ENCODE measurements at places on chromosomes 3 and 15.
A peak's percentile ranks its signal among the peaks of the same experiment; 100 is the strongest.

- no peak for DNase-seq
Observed at GRCh38 chr3:59234884-59235633, 185.2 kb upstream of the CFAP20DC start.

DNA sequence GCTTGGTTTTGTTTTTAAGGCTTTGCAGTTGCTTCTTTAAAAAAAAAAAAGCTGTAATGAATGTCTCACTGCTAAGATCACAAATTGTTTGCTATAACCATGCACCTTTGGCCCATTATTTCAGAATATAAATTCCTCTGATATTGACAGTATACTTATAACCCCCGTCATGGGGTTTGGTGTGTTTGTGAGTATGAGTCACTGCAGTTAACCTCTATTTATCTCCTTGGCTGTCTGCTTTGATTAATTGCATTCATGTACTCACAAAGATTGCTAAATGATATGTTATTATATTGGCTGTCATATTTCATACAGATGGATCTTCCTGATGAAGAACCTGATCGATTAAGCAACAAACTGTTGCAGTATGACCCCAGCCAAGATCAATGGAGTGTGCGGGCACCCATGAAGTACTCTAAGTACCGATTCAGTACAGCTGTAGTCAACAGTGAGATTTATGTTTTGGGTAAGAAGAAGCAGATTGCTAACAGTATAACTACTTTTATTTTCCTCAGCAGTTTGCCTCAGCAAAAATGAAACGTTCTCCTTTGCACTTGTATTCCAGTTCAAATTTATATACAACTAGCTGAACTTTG lies 14.9 kb downstream of the KBTBD12 start:
- DNase-seq: no peak

GRCh38 chr3:186108106-186108940 lies 566 bp downstream of the ETV5 start:
- peak; percentile 53 for DNase-seq

- DNase-seq: no peak
Observed at GRCh38 chr15:81363718-81364500, 10.1 kb downstream of the TMC3 start.

GRCh38 chr15:70435872-70436271 lies 327.5 kb downstream of the UACA start:
- DNase-seq: no peak

GRCh38 chr3:185350841-185351240 lies 12.1 kb upstream of the MAP3K13 start:
- no peak for DNase-seq

DNA sequence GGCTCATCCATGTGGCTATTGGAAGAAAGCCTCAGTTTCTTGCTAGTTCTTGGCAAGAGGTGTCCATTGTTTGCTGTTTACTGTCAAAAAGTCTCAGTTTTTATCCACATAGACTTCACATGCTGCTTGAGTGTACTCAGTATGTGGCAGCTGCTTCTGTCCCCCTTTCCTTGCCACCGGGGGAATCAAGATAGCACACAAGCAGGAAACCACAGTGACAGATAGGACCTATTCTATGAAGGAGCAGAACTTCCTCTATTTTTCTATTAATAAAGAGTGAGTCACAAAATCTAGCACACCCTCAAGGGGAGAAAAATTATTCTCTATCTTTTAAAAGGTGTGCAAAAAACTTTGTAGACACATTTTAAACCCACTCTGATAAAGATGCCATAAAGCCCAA lies 121.4 kb upstream of the GMNC start:
- no peak for DNase-seq

DNA sequence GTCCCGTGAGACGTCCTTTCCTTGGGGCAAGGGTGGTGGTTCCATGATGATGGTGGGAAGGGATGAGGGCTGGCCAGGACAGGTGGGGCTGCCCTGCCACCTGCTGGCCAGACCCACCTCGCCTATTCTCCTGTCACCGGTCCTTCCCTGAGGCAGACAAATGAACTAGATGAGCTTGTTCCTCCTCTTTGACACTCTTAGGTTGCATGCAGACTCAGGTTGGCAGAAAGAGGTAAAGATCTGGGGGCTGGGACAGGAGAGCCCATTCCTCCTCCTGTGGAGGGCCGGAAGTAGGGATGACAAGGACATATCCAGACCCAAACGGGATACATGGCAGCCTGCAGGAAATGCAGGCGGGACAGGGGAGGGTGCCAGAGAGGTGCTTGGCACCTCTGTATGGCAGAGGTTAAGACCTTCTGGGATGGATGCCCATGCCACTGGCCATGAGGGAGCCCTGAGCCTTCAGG lies 38.6 kb downstream of the ACSBG1 start:
- no peak for DNase-seq

- no peak for DNase-seq
Observed at GRCh38 chr3:138197058-138197457, 10.0 kb downstream of the ARMC8 start.

GRCh38 chr3:105360003-105360402 lies 6.7 kb upstream of the ALCAM start:
- DNase-seq: no peak

- peak; percentile 61 for DNase-seq
Observed at GRCh38 chr15:99409097-99409473, 156.7 kb upstream of the MEF2A start.

GRCh38 chr3:72453706-72454105 lies 394.5 kb downstream of the SHQ1 start:
- no peak for DNase-seq

DNA sequence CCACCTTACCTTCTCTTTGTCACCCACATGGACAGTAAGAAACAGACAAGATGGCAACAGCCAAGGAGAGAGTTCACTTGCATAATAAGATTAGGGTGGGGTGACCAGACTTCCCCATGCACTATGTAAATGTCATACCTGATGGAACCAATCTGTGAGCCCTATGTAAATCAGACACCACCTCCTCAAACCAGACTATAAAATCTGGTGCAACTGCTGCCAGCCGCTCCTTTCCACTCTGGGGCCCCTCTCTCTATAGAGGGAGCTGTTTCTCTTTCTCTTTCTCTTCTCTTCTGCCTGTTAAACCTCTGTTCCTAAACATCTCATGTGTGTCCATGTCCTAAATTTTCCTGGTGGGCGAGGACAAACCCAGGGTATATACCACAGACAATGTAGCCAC lies 405.5 kb upstream of the CNTN4 start:
- DNase-seq: no peak

DNA sequence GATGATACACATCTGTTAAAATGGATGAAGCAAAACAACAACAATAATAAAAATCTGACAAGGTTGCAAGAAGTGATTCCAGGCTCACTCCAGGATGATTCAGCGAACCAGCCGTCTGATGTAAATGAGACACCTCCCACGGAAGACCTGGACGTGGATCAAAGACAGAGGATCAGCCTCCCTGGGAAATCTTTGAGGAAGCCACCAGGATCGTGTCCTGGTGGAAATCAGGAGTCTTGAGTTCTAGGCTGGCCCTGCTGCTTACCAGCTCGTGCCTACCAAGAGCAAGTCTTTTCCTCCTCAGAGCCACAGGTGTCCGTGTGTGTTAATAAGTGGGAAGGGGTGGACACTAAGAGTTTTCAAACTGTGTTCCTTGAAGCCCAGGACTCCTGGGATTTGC lies 15.3 kb upstream of the ADCY5 start:
- no peak for DNase-seq

GRCh38 chr3:68988740-68989139 lies 24.7 kb downstream of the EOGT start:
- DNase-seq: no peak

DNA sequence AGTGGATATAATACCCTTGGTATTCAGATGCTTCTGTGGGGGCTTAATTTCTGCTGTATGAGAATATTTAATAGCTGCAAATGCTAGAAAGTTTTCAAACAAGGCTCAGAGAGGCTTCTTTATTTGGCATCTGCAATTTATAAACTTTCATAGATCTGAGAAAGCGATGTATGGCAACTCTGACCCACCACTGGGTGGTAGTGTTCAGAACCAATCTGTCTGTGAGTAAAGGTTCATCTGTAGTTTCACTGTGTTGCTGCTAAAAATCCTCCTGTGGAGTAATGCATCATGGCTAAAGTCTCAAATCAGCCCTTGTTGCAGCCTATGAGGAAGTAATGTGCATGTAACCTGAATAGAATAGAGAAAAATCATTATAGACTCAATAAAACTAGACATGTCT lies 47.4 kb downstream of the CLSTN2 start:
- no peak for DNase-seq

- DNase-seq: no peak
Observed at GRCh38 chr3:49873623-49874022, 3.9 kb upstream of the CAMKV start.

GRCh38 chr3:168885028-168885427 lies 778.5 kb downstream of the MECOM start:
- no peak for DNase-seq

GRCh38 chr3:16533928-16534574 lies 20.6 kb upstream of the RFTN1 start:
- DNase-seq: peak; percentile 49

GRCh38 chr3:88703501-88704059 lies 403.8 kb upstream of the EPHA3 start:
- no peak for DNase-seq

DNA sequence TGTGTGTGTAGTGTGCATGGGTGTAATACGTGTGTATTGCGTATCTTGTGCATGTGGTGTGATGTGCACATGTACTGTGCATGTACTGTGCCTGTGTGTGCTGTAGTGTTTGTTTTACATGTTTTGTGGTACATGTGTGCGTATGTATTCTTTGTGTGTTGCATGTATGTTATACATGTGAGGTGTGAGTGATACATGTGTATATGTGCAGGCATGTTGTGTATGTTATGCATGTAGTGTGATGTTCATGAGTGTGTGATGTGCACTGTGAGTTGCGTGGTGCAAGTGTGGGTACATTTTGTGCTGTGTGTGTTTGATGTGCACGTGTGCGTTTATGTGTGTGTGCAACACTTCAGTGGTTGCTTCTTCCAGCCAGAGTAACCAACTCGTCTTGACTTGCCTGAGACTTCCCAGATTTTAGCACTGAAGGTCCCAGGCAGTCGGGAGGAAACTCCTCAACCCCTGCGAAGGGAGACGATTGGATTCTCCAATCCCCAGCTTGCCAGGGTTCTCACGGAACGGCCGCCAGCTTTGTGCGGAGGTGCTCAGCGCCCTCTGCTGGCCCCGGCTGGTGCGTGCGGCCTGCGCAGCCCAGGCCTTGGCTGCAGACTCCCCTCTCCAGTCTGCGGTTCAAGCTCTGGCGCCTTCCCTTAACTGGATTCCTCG lies 3.6 kb downstream of the GALNT15 start:
- peak; percentile 77 for DNase-seq

GRCh38 chr15:55241891-55242290 lies 45.1 kb upstream of the RSL24D1 start:
- DNase-seq: no peak

DNA sequence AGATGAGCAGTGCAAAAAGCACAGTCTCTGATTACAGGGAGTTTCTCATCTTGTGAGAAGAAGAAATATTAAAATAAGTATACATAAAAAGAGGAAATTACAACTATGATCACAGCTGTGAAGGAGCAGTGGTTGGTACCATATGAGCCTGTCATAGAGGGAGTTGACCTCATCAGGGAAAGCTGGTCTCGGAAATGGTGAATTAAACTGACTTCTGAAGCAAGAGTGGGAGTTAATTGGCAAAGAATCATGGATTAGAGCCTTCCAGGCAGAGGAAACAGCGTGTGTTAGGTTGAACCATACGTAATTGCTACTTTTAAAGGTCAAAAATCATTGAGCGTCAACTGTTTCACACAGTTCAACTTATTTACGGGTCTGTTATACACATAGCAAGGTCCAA lies 539.1 kb downstream of the EDEM1 start:
- DNase-seq: no peak

DNA sequence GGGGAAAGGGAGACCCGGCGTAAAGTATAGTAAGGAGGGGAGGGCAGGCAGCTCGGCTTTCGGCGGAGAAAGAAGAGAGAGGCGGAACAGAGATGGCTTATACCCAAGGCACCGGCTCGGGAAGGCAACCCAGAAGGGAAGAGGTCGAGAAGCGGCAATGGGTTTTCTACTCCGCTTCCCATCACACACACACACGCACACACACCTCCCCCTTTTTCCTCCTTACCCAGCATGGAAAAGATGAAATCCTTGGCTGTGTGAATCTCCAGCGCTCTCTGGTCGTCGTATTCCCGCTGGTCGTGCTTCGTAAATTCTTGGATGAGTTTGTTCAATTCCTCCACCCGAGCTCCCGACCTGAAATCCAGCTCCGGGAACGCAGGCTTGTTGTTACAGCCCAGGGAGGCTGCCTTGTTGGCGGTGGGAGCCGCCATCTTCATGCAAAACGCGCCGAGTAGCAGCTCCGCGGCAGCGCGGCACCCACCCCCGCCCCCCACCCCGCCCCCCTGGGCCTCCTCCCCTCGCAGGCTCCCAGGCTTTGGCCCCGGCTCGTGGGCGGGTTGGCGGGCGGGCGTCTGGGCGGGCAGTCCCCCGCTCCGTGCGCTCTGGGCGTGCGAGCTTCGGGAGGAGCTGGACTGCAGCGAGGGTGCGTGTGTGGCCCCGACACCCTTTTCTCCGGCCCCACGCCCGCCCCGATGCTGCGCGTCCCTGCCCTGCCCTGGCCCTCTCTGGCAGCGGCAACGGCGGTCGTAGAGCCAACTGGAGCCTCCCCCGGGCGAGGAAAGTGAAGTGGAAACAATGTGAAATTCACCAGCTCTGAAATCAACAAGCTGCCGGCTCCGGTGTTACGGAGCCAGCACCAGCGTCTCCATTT lies at the start of gene MB21D2:
TSS of gene MB21D2 (minus strand) at position 453 of the 871 bp plus-strand sequence. CDS start at position 437, 16 bp downstream.
- DNase-seq: peak; percentile 80

DNA sequence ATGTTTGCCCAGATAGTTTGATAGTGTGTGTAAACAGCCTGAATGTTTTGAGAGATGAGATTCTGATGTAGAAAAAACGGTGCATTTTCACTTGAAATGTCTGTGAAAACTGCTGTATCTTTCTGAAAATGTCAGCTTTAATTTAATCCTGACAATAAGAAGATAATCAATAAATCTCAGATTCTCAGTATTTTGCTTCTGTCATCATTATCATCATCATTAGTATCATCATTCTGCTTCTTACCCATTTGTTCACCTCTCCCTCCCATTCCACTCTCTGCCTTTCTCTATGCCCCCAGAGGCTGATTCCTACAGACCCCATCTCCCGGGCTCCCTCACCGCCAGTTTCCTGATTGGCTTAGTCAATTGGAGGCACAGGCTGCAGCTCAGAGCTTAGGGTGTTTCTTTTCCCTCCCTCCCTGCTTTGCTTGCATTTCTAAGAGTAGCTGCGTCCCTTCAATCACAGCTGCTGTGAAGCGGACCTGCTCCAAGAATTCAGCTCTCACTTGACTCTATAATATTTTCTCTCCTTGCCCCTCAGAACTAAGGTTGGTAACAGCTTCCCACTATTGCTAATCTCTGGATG lies 8.2 kb upstream of the SNTN start:
- DNase-seq: no peak

DNA sequence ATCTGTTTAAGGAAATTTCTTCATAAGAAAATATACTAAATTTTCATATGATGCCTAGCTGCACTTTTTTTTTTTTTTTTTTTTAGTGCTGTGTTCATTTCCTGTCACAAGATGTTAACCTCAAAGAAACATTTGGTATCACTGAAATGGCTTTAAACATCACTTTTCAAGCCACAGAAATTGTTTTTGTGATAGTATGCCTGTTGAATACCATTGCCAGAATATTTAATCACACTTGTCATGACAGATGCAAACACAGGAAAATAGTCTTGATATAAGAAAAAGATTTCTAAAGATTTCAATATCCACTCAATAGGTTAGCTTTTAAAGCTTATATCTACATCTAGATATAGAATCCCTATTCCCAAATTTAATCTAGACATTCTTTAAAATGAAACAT lies 608.5 kb upstream of the AGTR1 start:
- DNase-seq: no peak

GRCh38 chr3:17491601-17492000 lies 250.8 kb downstream of the TBC1D5 start:
- no peak for DNase-seq

GRCh38 chr3:179093807-179094206 lies 22.2 kb upstream of the ZMAT3 start:
- no peak for DNase-seq
